EL (cell line): ENCODE measurements at places on chromosomes 2 and 18.

GRCh38 chr2:134137182-134137611 lies 116.7 kb upstream of the MGAT5 start:
- DNase-seq, result peak; percentile 91

GRCh38 chr18:80176334-80177073 lies 67.4 kb downstream of the ADNP2 start:
- DNase-seq, result no peak

DNA sequence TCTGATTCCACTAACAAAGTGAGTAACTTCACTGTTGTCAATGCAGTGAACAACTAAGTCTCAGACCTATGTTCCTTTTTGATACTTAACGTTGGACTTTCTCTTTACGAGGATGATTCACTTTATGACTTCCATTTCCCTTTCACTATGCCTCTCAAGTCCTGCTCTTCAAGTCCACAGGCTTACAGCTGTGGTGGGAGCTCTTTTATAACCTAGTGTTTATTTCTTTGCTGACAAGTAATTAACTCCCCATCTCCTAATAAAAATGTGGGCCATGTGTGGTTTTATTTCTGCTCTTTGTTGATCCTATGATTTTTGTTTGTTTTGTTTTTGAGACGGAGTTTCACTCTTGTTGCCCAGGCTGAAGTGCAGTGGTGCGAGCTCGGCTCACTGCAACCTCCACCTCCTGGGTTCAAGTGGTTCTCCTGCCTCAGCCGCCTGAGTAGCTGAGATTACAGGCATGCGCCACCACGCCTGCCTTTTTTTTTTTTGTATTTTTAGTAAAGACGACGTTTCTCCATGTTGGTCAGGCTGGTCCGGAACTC lies 142.1 kb downstream of the USP34 start:
- peak; percentile 65 for DNase-seq

- peak; percentile 75 for DNase-seq
Measured at GRCh38 chr2:40103163-40103562, 324.1 kb upstream of the THUMPD2 start.

DNA sequence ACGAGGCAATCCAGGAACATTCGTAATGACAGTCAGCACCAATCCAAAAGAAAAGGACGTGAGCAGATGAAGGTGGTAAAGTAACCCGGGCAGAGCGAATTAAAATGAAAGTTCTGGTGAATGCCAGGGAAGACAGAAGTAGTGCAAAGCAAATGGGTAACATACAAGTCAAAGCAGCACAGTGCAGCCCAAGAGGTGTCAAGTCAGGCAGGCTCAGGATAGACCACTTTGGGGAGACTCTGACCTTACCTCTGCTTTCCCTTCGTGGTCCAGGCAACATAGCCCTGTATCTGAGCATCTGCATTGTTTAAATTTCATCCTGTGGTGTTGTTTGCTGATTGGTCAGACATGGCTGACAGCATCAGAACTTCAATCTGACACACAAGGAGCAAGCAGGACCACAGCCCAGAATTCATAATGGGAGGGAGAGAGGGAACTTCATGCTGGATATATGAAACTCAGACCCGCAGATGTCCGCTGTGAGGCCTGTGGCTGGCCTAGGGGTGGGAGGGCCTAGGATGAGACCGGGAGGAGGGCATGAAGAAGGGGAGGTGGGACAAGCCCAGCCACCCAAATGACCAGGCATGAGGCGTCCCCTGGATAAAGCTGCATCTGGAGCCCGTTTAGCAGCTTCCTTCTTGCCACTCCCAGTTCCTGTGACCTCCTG lies 285.7 kb downstream of the TCF4 start:
- peak; percentile 44 for DNase-seq

DNA sequence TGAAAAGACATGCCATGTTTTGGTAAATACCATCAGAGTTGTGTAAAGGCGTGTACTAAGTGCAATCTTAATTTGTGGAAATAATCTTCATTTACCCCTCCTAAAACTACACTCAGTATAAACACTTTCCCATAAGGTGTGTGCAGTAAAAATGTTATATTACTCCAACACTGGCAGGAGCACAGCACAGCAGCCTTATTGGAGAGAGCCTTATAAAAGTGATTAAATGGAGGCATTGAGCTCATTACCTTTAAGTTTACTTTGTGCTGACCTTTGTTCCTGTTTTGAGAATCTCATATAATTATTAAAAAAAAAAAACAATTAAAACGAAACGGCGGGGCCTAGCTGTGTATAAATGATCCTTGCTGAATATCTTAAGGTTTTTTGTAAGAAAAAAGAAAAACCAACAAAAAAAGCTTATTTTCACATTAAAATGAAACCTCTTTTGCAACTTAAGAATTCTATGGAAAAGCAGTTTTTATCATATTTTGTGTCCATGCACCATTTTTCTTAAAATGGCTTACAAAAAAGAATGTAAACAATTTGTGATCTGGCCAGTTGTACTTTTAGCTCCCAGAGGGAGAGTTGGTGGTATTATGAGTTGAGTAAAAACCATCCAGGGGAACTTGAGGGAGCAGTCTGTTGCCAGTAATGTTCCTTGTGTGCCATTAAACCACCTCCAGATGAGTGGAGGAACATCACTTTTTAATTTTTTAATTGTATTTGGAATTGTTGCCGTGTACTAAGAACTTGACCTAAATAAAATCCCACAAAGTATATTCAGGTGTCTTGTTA lies 103.4 kb downstream of the ABI2 start:
- DNase-seq, result no peak

DNA sequence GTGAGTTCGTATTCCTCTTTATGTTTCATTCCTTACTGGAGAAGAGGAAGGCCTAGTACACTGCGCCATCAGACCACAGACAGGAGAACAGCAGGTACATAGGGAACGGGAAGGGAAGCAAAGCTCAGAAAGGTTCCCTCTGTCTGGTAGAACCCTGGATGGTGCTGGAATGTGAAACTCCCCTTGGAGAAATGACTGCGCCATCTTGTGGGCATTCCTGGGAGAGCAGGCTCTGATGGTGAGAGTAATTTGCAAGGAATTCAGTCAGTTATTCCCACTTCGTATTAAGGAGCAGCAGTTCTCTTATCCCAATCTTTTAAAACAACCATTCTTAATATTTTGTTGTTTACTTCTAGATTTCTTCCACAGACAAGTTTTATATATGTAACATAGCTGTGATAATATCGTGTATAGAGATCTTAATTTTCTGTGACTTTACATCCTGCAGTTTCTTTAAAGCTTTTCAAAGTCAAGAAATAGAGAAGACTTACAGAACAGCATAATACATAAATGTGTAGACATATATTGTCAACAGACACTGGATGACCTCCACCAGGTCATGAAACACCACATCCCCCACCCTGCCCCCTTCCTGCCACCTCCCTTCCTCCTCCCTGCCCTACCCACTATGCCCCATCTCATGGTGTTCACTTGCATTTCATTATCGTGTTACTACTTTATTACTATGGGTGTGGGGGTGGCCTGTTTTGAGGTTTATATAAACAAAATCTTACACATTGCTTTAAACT lies 83.9 kb downstream of the ARHGEF4 start:
- peak; percentile 63 for DNase-seq

DNA sequence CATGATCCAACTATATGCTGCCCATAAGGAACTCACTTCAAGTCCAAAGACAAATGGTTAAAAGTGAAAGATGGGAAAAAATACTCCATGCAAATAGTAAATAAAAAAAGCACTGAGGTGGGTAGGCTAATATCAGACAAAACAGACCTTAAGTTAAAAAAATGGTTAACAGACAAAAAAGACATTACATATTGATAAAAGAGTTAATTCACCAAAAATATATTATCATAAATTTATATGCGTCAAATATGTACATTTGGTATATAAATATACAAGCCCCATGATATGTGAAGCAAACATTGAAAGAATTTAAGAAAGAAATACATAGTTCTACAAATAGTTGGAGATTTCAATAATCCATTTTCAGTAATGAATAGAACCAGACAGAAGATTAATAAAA lies 31.0 kb downstream of the ROCK1 start:
- no peak for DNase-seq

DNA sequence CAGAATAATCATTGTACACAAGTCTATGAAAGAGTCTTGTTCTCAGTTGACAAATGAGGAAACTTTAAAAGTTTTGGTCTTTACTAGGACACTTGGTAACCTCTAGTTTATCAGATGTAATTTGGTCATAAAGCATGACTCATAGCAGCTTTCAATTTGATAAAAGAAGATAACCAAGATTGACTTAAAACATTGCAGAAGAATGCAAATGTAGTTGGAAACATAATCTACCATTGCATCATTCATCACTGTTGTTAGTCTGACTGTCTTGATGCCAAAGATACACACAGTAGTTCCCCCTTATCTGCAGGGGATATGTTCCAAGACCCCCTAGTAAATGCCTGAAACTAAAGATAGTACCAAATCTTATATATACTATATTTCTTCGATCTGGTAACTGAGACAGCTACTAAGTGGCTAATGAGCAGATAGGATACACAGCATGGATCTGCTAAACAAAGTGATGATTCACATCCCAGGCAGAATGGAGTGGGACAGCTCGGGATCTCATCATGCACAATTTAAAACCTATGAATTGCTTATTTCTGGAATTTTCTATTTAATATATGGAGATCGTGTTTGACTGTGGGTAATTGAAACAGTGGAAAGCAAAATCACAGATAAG lies 131.4 kb upstream of the CCDC68 start:
- DNase-seq, result peak; percentile 15

DNA sequence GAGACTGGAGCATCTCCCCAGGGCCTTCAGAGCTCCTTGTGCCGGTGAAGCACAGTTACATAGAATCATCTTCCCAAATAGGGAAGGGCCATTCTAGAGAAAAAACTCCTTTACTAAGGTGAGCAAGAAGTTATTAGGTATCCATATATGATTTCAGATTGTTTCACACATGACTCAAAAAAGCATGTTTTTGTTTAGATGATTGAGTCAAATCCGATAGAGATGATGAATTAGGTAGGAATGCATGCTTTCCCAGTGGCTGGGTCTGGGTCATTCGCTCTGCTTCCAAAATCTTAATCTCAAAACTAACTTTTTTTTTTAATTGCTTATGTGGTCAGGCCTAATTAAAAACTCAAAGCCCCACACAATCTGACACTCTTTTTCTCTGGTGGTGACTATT lies 3.8 kb downstream of the NT5C1B start:
- DNase-seq, result peak; percentile 55

- DNase-seq, result peak; percentile 38
Measured at GRCh38 chr2:40439473-40439872, 12.4 kb downstream of the SLC8A1 start.

GRCh38 chr18:63788447-63789096 lies 13.4 kb downstream of the SERPINB7 start:
- peak; percentile 95 for DNase-seq

- no peak for DNase-seq
Measured at GRCh38 chr2:143175438-143175837, 46.2 kb downstream of the ARHGAP15 start.

GRCh38 chr2:172462849-172463381 lies 35.5 kb downstream of the ITGA6 start:
- no peak for DNase-seq

GRCh38 chr2:10566018-10566417 lies 117.9 kb upstream of the ODC1 start:
- DNase-seq, result peak; percentile 59

- no peak for DNase-seq
Measured at GRCh38 chr2:128618642-128619041, 300.0 kb upstream of the HS6ST1 start.

DNA sequence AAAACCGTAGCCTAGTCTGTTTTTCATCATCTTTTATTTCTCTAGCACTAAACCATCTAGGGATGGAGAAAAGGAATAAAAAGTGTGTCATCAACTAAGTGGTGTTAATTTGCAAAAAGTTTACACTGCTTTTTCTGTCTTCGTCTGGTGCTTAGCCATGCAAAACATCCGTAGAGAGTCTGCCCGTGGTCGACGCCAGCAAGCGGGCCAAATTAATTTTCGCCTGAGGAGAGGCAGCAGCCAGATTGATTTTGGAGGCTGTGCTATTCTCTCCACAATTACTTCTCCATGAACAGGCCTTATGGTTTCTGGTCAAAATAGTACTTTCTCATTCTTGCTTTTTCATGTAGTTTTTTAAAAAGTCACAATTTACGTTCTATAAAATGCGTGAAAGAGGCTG lies 46.3 kb downstream of the TNFRSF11A start:
- no peak for DNase-seq

- DNase-seq, result no peak
Measured at GRCh38 chr2:16303273-16303577, 362.4 kb downstream of the CYRIA start.

- DNase-seq, result no peak
Measured at GRCh38 chr2:58620896-58621295, 379.8 kb upstream of the FANCL start.

GRCh38 chr2:46888421-46888952 lies 27.1 kb downstream of the MCFD2 start:
- DNase-seq, result no peak

DNA sequence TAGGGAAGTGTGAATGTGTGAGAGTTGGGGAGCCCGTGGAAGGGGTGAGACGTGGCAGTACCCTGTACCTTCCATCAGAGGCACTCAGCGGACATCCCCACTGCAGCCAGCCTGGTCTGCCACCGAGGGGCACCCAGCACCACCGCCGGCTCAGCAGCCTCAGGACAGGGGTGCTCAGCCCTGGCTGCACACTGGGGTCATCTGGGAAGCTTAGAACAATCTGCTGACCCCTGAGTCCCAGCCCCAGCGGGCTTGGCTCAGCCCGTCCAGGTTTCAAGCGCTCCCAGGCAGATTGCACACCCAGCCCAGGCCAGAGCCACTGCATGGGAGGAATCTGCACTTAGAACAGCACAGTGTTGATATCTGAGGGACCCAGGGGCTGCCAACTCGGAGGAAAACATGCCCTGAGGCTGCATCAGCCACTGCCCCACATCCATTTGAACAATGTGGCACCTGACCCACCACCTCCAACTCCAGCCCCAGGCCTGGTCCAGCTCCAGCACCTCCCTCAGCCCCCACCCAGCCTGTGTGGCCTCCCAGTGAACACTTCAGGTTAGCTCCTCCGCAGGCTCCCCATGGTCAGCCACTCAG lies 147.1 kb upstream of the OTOS start:
- DNase-seq, result no peak
